ENCODE measurements at places on chromosomes 2 and 18.

DNA sequence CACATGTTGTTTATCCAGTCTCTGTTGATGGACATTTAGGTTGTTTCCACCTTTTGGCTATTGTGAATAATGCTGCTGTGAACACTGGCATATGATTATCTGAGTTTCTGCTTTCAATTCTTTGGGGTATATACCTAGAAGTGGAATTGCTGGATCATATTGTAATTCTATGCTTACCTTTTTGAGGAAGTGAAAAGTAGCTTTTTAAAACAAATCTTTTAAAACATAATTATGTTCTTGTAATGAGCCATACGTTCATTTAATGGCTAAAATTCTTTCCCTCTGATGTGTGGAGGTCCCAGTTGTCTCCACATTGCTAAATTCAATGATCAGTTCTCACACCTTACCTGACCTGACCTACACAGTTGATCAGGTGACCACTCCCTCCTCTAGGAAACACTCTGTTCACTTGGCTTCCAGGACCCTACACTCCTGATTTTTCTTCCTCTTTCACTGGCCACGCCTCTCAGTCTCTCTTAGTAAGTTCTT is 27.8 kb upstream of the SERTAD2 start:
- no peak for DNase-seq

- DNase-seq: no peak
Observed at GRCh38 chr2:18777250-18777812, 188.0 kb upstream of the NT5C1B start.

GRCh38 chr2:78749638-78750037 is 275.9 kb upstream of the REG3G start:
- DNase-seq: no peak

- no peak for DNase-seq
Observed at GRCh38 chr2:28493636-28494035, 2.2 kb upstream of the PLB1 start.

DNA sequence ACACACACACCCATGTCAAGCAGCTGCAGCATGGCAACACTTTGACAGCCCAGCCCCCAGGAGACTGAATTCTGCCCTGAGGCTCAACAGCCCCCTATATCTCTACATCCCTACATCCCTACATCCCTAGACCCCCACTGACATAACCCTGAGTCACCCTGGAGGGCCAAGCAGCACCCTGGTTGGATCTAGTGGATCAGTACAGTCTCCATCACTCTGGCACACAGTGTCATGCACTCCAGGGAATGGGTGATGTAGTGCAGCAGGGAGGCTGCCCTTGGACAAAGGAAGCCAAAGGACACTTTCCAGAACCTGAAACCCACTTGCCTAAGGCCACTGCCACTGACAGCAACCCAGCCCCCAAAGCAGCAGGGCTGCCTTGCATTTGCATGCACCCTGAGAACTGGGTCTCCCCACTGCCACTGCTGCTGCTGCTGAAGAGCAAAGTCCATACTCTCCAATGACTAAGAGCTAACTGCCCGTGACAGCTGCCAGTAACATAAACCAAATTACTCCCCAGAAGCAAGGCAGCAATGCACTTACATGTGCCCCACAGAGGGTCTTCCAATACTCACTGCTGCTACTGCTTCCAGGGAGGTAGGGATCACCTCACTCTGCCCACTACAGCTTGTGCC is 681.6 kb upstream of the KLHL29 start:
- no peak for DNase-seq

DNA sequence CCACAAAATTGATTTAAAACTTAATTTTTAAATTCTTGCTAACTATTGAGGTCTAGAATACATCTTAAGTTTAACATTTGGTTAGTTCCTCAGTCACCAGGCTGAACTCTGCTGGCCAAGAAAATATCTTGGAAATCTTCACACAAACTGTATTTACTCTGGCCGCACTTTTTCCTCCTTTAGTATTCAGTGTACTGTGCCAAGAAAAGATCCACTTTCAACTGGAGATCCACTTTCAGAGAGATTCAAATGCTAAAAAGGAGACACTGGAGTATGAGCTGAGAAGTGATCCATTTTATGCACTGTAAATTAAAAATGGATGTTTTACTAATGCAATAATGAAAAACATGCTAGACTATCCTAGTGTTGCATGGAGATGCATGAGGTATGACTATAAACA is 98.1 kb downstream of the ANTXR1 start:
- no peak for DNase-seq

- DNase-seq: peak; percentile 5
Observed at GRCh38 chr2:232342635-232343565, 35.7 kb upstream of the ALPP start.

- DNase-seq: no peak
Observed at GRCh38 chr2:148282201-148282600, 261.3 kb downstream of the MBD5 start.

GRCh38 chr2:105090091-105090490 is 52.2 kb downstream of the MRPS9 start:
- DNase-seq: no peak

GRCh38 chr2:44748-45341 is 1.5 kb downstream of the FAM110C start:
- DNase-seq: no peak
